ENCODE measurements at places on chromosomes 12 and 14.
A peak's percentile ranks its signal among the peaks of the same experiment; 100 is the strongest.

DNA sequence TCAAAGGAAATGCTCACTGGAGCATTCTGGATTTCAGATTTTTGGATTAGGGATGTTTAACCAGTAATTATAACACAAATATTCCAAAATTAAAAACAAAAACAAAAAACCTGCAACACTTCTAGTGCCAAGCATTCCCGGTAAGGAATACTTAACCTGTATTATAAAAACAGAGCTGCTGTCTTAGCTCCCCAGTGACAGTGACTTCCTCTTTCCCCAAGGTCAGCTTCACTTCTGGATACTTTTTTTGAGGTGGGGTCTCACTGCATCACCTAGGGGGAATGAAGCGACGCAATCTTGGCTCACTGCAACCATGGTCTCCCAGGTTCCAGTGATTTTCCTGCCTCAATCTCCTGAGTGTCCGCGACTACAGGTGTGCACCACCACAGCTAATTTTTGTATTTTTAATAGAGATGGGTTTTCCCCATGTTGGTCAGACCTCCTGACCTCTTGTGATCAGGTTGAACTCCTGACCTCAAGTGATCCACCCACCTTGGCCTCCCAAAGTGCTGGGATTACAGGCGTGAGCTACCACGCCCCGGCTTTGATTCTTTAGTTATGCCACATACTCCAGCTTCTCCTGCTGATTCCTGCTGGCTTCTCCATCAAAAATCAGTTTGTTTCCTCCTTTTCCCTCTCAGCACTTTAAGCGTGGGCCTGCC lies 15.9 kb downstream of the PPP1CC start:
- no peak overlapping the region for H3K27ac ChIP-seq
- no peaks in the 10 kb centered on the region for H3K27me3 ChIP-seq
- H3K36me3 ChIP-seq, result peaks cover 84% of the 10 kb centered on the region
- no peaks in the 10 kb centered on the region for H3K4me1 ChIP-seq
- no peak overlapping the region for H3K4me3 ChIP-seq
- DNase-seq, result no peak

DNA sequence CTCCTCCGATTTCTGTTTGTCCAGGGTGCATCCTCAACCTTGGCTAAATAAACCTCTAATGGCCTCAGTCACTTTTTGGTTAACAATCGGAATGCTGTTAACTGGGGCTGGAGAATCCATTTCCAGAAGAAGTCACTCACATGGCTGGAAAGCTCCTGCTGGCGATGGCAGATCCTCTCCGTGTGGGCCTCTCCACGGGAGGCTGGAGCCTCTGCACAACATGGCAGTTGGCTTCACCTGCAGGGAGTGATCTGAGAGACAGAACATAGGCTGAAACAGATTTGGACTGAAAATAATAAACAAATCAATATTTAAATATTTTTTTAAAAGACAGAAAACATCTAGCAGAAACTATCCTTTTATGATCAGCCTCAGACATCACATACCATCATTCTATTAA lies 66.8 kb upstream of the FICD start:
- H3K27ac ChIP-seq, result no peak overlapping the region
- H3K36me3 ChIP-seq, result no peaks in the 10 kb centered on the region
- no peak overlapping the region for H3K4me3 ChIP-seq
- H3K4me1 ChIP-seq, result no peaks in the 10 kb centered on the region

- H3K4me3 ChIP-seq, result no peak overlapping the region
- DNase-seq, result no peak
- H3K27ac ChIP-seq, result no peak overlapping the region
- H3K27me3 ChIP-seq, result no peaks in the 10 kb centered on the region
Measured at GRCh38 chr12:29067430-29067829, 81.6 kb upstream of the FAR2 start.

- H3K4me3 ChIP-seq, result no peak overlapping the region
- H3K27ac ChIP-seq, result peak overlapping the region; percentile 49
- DNase-seq, result peak; percentile 16
- peaks cover 3% of the 10 kb centered on the region for H3K4me1 ChIP-seq
- H3K27me3 ChIP-seq, result no peaks in the 10 kb centered on the region
Measured at GRCh38 chr14:22546722-22547071, 42.3 kb downstream of the DAD1 start.

DNA sequence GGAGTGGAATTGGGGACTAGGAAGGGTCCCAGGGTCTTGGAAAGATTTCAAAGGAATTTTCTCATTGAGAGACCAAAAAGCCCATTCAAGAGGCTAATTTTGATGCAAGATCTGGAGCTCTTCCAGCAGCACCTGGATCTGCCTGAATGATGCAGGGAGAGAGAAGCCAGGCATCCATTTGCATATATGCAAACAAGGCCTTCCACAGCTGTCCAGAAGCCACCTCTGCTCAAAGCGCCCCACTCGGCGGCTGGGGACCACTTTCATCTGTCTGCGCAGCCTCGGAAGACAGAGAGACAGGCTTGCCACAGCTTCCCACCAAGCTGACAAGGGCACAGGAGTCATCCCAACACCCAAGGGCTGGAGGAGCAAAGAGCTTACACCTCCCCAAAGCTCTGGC lies 295.6 kb downstream of the DPF3 start:
- no peak overlapping the region for H3K4me3 ChIP-seq
- no peaks in the 10 kb centered on the region for H3K4me1 ChIP-seq
- H3K27me3 ChIP-seq, result no peaks in the 10 kb centered on the region
- no peaks in the 10 kb centered on the region for H3K36me3 ChIP-seq
- DNase-seq, result no peak
- no peak overlapping the region for H3K27ac ChIP-seq

DNA sequence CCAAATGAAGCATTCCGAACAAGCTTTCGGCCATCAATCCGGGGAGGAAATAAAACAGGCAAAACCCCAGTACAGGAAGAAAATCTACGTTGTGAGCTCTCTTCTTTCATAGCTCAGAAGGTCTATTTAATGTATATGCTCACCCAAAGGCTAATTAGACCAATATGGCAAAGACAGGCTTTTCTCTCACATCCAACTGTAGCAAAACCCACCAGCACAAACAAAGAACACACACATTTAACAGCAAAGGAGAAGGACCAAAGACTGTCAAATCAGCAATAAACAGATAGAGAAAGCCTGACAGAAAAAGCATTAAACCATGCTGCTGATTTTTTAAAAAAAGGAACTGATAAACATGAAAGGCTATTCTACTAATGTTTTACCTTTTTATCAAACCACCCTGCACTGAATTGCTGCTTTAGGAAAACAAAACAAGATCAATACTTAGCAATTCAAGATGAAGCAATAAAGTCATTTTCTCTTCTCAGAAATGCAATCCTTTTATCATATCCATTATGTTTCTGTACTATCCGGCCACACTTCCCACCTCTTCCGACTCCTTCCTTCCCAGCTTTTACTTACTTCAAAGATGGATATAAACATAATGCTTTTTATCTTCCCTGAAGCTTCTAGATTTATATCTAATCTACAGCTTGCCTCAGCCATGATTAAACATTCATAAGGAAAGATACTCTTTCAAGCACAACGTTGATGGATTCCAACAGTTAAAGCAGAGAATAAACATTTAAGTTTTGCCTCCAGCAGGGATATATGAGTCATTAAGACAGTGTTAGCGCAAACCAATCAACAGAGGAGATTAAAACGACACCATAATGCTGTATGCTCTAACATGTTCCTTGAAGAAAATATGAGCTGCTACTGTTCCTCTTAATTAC lies 74.6 kb upstream of the BBS10 start:
- H3K36me3 ChIP-seq, result no peaks in the 10 kb centered on the region
- H3K27ac ChIP-seq, result no peak overlapping the region
- no peaks in the 10 kb centered on the region for H3K27me3 ChIP-seq
- H3K4me3 ChIP-seq, result no peak overlapping the region
- H3K4me1 ChIP-seq, result no peaks in the 10 kb centered on the region

- no peak overlapping the region for H3K27ac ChIP-seq
- H3K4me3 ChIP-seq, result no peak overlapping the region
- no peaks in the 10 kb centered on the region for H3K36me3 ChIP-seq
- DNase-seq, result peak; percentile 65
- no peaks in the 10 kb centered on the region for H3K27me3 ChIP-seq
Measured at GRCh38 chr14:68757618-68758081, 35.2 kb downstream of the ZFP36L1 start.

- H3K27me3 ChIP-seq, result no peaks in the 10 kb centered on the region
- H3K4me3 ChIP-seq, result no peak overlapping the region
- no peaks in the 10 kb centered on the region for H3K36me3 ChIP-seq
- H3K4me1 ChIP-seq, result peaks cover 11% of the 10 kb centered on the region
- no peak for DNase-seq
Measured at GRCh38 chr14:59317798-59318505, 129.5 kb downstream of the DAAM1 start.

GRCh38 chr14:55620277-55620676 lies 40.3 kb downstream of the KTN1 start:
- no peaks in the 10 kb centered on the region for H3K27me3 ChIP-seq
- H3K4me1 ChIP-seq, result peaks cover 2% of the 10 kb centered on the region
- DNase-seq, result no peak
- no peak overlapping the region for H3K4me3 ChIP-seq
- peaks cover 77% of the 10 kb centered on the region for H3K36me3 ChIP-seq

GRCh38 chr12:49367381-49368239 lies at the start of gene SPATS2:
Gene SPATS2 (plus strand): TSS chr12:49367462. CDS start chr12:49461013, 93,551 bp downstream.
- H3K4me3 ChIP-seq, result peak within 1 kb of the TSS; percentile 94
- no peaks in the 10 kb centered on the region for H3K27me3 ChIP-seq
- H3K4me1 ChIP-seq, result peaks cover 6% of the 10 kb centered on the region

Data from ascending aorta (tissue), 2 donors.